ENCODE measurements at places on chromosomes 2 and 18.

GRCh38 chr2:233082222-233082930 is 22.2 kb downstream of the INPP5D start:
- DNase-seq: no peak

GRCh38 chr2:832635-833034 is 118.0 kb upstream of the SNTG2 start:
- DNase-seq: no peak

- DNase-seq: no peak
Measured at GRCh38 chr2:151302404-151302803, 12.9 kb upstream of the NMI start.

GRCh38 chr2:14828223-14828622 is 195.7 kb downstream of the LRATD1 start:
- no peak for DNase-seq

DNA sequence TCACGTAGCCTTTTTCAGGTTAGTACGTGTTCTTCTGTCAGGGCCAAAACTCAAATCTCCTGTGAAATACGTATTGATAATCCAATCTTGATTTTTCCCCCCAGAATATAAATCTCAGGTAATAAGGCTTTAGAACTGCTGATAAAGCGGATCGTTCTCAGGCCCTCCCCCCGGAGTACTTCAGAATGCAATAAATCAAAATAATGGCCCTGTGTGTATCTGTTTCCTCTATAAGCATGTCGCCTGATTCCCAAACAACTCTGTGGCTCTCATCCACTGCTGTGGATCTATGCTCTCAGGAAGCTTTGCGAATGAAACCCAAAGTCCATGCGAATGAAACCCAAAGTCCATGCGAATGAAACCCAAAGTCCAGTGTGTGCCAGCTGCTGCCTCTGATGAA is 49.4 kb downstream of the IMPA2 start:
- no peak for DNase-seq

Measured in NCI-H1694 (cell line).